ENCODE measurements at places on chromosomes 5 and 9.

GRCh38 chr9:133761641-133762248, 23.6 kb upstream of the SARDH start:
- DNase-seq = no peak
- no peaks in the 10 kb centered on the region for H3K4me1 ChIP-seq
- H3K27ac ChIP-seq = no peak overlapping the region
- no peaks in the 10 kb centered on the region for H3K27me3 ChIP-seq

- H3K27ac ChIP-seq = no peak overlapping the region
- H3K36me3 ChIP-seq = no peaks in the 10 kb centered on the region
- H3K4me3 ChIP-seq = no peak overlapping the region
Measured at GRCh38 chr5:168059131-168059530, 232.3 kb upstream of the WWC1 start.

DNA sequence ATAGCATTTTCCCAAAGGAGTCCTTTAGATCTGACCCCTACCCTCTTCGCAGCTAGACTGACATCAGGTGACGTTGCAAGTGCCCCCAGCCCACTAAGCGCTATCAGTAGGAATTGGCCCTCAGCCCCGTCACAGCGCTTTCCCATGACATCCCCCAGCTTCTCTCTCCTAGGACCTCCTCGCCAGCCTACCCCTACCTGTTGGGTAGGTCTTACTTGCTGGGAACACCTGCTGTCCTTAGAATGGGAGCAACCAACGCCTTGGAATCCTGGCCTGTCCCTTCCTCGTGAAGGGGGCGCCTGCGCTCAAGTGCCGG, 584 bp upstream of the PIP5K1B start:
- no peak overlapping the region for H3K27ac ChIP-seq
- H3K4me1 ChIP-seq = peaks cover 3% of the 10 kb centered on the region
- H3K27me3 ChIP-seq = peaks cover 26% of the 10 kb centered on the region
- peak overlapping the region; percentile 95 for H3K4me3 ChIP-seq
- DNase-seq = no peak
- no peaks in the 10 kb centered on the region for H3K36me3 ChIP-seq

DNA sequence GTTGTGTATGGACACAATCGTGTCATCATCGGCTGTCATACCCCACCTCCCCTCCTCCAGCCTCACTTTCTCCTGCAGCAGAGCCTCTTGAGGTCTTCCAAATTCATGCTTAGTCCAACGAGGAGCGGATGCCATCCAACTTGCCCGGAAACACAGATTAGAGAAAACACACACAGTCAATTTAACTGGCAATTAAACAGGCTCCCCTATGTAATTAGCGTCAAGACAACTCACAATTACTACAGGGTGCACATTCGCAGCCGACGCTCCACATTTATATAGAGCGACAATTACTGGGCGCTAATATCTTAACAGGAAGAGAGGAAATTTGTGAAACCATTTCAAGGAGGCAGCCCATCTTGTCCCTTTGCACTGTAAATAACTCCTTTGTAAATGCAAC, 86.0 kb upstream of the ZNF618 start:
- no peak overlapping the region for H3K4me3 ChIP-seq
- no peak for DNase-seq
- no peaks in the 10 kb centered on the region for H3K36me3 ChIP-seq

DNA sequence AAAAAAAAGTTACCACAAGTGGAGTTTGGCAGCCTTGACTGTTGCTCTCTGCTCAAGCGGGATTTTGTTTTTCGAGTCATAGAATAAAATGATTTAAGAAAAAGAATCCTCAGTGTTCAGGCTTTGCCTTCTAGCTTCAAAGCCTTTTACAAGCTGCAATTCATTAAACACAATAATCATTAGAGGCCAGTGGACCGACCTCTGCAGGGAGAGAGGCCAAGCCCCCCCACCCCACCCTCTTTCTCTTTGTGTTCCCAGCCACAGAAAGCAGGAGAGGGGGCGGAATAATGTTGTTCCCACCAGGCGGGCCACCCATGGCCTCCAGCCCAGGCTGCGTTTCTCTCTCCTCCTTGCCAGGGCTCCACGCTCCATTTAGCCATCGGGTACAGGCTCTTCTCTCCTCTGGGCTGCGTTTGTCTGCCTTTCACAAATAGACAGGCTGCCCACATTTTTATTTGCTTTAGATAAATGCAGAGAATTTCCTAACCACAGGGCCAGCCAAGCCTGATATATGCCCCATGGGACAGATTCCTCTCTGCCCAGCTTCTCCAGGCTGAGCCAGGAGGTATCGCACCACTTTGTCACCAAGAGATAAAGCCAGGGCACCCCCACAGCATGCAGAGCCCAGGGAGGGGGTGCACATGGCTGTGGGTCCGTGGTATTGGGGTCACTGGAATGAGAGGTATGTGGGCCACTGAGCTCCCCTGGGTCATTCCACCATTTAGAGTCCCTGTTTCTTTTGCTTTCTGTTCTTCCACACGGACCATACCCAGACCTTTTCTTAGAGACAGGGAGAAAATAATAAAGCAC, 318.8 kb downstream of the PIK3R1 start:
- no peak for DNase-seq
- H3K4me1 ChIP-seq = peaks cover 15% of the 10 kb centered on the region
- no peaks in the 10 kb centered on the region for H3K36me3 ChIP-seq
- no peaks in the 10 kb centered on the region for H3K27me3 ChIP-seq

DNA sequence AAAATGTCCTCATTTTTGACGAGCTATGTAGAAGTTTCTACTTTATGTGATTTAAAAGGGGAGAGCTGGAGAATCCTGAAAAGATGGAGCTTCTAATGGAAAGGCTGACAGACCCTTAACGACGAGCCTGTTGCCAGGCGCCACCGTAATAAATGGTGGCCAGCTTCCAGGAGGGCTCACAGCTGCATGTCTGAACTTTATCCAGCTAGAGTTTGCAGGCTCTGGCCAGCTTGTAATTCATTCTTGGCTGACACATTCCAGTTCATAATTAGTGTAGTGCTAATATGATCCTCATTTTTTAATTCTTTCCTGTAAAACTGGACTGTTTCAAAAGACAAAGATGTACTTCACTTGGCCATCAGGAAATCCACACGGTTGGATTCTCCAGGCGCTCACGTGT, 246.7 kb downstream of the GAS1 start:
- no peak for DNase-seq
- no peaks in the 10 kb centered on the region for H3K27me3 ChIP-seq
- no peak overlapping the region for H3K27ac ChIP-seq
- no peak overlapping the region for H3K4me3 ChIP-seq

- no peaks in the 10 kb centered on the region for H3K4me1 ChIP-seq
- H3K27ac ChIP-seq = no peak overlapping the region
- no peak overlapping the region for H3K4me3 ChIP-seq
- no peaks in the 10 kb centered on the region for H3K36me3 ChIP-seq
- no peaks in the 10 kb centered on the region for H3K27me3 ChIP-seq
Measured at GRCh38 chr9:111975709-111976108, 79.1 kb downstream of the UGCG start.

GRCh38 chr9:108671176-108671575, 184.6 kb downstream of the ACTL7B start:
- no peaks in the 10 kb centered on the region for H3K4me1 ChIP-seq
- H3K27ac ChIP-seq = no peak overlapping the region
- no peaks in the 10 kb centered on the region for H3K36me3 ChIP-seq

Data from H1 (cell line).